ENCODE measurements at places on chromosomes 16 and 17. TPM values are rescaled to one million over a fixed set of nuclear protein-coding genes. Genes with fewer than 3 reads are reported as not detected.

The CTRL gene
- 1.8 TPM for total RNA-seq

The ABCA8 gene
- total RNA-seq: 38.6 TPM

The SLC38A8 gene
- not detected for total RNA-seq

The BCO1 gene
- total RNA-seq: 0.29 TPM

The MYH13 gene
- not detected for total RNA-seq

The FGF11 gene
- total RNA-seq: 2.9 TPM

The PIPOX gene
- total RNA-seq: 1.3 TPM

The MPO gene
- 0.16 TPM for total RNA-seq

The PHLPP2 gene
- 15.5 TPM for total RNA-seq

The G6PC1 gene
- not detected for total RNA-seq

The OR1F1 gene
- not detected for total RNA-seq

The NEUROD2 gene
- total RNA-seq: not detected

The KRTAP2-1 gene
- not detected for total RNA-seq

The CLDN6 gene
- not detected for total RNA-seq

The KLHL10 gene
- not detected for total RNA-seq

The SNF8 gene
- total RNA-seq: 76.7 TPM

The ZFPM1 gene
- 0.32 TPM for total RNA-seq

The RUNDC3A gene
- total RNA-seq: 0.48 TPM

The KRT28 gene
- total RNA-seq: not detected

The TMEM107 gene
- total RNA-seq: 15.7 TPM

The ALOXE3 gene
- not detected for total RNA-seq

The ORC6 gene
- 0.80 TPM for total RNA-seq

The MFAP4 gene
- 116 TPM for total RNA-seq

The ZNF624 gene
- total RNA-seq: 3.5 TPM

The SLC12A3 gene
- total RNA-seq: not detected

The MYBBP1A gene
- total RNA-seq: 61.6 TPM
